ENCODE measurements at places on chromosomes 2 and 18.

- H3K27ac ChIP-seq, result no peak overlapping the region
- DNase-seq, result no peak
- no peaks in the 10 kb centered on the region for H3K36me3 ChIP-seq
- peaks cover 26% of the 10 kb centered on the region for H3K4me1 ChIP-seq
- H3K4me3 ChIP-seq, result no peak overlapping the region
Observed at GRCh38 chr2:15092691-15093090, 460.2 kb downstream of the LRATD1 start.

- H3K36me3 ChIP-seq, result no peaks in the 10 kb centered on the region
- no peak overlapping the region for H3K4me3 ChIP-seq
- H3K27ac ChIP-seq, result no peak overlapping the region
Observed at GRCh38 chr2:211498551-211499205, 942.3 kb downstream of the CPS1 start.

DNA sequence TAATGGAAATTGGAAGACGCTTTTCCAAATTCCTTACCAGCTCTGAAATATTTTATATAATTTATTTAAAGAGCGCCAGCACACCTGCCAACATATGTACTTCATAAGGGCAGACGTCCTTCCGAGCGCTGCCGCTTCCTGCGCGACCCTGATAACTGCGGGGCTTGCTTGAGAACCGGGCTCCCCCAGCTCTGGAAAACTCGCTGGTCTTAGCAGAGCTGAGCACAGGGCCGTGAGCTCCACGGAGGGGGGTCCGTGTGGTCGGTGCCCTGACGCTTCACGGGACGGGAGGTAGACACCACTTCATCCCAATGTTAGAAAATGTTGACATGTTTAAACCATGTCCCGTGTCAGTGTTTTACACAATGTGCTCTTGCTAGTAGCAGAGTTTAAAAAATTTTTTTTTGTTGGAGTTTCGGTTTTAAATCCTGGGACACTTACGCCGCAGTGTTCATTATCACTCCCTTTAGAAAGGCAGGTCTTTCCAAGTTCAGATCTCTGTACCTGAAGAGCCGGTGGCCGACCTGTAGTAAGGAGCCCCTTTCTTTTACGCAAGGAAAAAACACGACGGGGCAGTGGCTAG, 1.6 kb downstream of the NFATC1 start:
- H3K36me3 ChIP-seq, result peaks cover 13% of the 10 kb centered on the region
- H3K27ac ChIP-seq, result no peak overlapping the region
- H3K4me3 ChIP-seq, result peak overlapping the region; percentile 79
- H3K27me3 ChIP-seq, result peaks cover 28% of the 10 kb centered on the region
- peaks cover 11% of the 10 kb centered on the region for H3K4me1 ChIP-seq
- no peak for DNase-seq

DNA sequence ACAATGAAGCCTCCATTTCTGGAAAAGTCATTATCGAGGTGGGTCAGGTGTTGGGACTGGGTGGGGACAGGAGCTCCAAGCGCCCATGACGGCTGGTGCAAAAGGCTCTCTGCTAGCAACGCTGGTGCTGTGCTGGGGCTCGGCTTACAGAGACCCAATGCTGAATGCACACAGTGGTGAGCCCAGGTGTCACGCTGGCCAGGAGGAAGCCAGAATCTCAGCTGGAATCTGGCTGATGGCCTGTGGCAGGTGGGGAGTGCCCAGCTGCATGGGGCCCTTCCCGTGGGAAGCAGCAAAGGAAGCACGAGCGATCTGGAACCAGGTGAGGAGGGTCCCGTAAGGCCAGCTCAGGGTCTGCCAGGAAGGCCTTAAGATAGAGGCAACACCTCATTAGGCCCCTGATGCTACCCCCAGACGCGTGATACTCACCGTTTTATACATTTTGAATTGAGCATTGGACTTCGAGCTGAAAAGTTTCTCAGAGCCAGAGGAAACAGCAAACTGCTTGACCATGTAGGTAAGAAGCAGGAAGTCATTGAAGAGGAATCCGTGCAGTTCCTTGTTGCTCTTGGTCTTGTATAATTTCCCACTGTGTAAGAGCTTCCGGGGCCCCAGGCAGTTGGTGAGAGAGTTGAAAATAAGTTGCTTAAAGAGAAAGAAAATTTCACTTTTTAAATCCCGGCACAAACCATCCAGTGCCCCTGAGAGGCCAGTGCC, 34.7 kb downstream of the FAM228A start:
- H3K4me1 ChIP-seq, result peaks cover 27% of the 10 kb centered on the region
- DNase-seq, result no peak
- peaks cover 18% of the 10 kb centered on the region for H3K27me3 ChIP-seq
- peak overlapping the region; percentile 69 for H3K4me3 ChIP-seq
- H3K27ac ChIP-seq, result no peak overlapping the region

DNA sequence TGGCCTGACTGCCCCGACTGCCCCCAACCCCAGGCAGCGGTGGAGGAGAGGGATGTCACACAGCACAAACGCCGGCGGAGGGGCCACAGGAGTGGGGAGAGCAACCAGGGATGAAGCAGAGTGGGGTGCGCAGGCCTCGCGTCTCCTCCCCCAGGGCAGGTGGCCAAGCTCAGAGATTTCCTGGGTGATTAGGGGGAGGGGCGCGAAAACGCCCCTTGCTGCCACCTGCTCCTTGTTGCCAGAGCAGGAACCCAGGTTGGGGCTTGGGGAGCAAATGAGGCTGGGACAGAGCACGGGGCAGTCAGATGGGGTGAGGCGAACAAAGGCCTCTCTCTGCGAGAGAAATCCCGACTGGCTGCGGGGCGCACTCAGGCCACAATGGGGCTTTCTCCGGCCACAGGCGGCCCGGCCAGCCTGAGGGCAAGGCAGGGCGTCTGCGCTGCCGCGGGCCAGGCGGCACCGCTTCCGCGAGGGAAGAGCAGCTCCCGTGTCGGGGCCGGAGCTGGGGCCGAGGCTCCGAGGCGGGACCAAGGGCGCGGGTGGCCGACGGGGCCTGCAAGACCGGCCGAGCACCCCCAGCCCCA, 11.5 kb downstream of the TEX44 start:
- peak overlapping the region; percentile 80 for H3K27ac ChIP-seq
- no peak overlapping the region for H3K4me3 ChIP-seq
- no peak for DNase-seq
- peaks cover 12% of the 10 kb centered on the region for H3K27me3 ChIP-seq
- peaks cover 5% of the 10 kb centered on the region for H3K36me3 ChIP-seq
- peaks cover 10% of the 10 kb centered on the region for H3K4me1 ChIP-seq

DNA sequence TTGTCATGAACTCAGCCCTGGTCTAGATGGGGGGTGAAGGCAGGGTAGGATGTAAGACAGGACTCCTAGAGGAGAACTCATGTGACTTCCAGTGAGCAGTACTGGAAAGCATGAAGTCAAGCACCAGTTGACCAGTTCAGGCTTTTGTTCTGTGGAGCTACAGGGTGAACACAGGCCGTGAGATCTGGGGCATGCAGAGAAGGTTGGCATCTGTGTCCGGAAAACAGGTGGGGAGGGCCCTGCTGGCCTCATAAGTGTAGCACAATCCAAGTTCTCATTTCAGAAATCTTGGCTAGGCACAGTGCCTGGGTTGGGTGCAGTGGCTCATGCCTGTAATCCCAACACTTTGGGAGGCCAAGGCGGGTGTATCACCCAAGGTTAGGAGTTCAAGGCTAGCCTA, 50.9 kb upstream of the SPATS2L start:
- peaks cover 3% of the 10 kb centered on the region for H3K27me3 ChIP-seq
- peaks cover 7% of the 10 kb centered on the region for H3K4me1 ChIP-seq
- no peaks in the 10 kb centered on the region for H3K36me3 ChIP-seq
- no peak for DNase-seq
- H3K4me3 ChIP-seq, result no peak overlapping the region
- H3K27ac ChIP-seq, result no peak overlapping the region

GRCh38 chr2:239035997-239036731, 188.3 kb downstream of the TWIST2 start:
- H3K4me3 ChIP-seq, result no peak overlapping the region
- DNase-seq, result no peak
- H3K36me3 ChIP-seq, result no peaks in the 10 kb centered on the region
- H3K27ac ChIP-seq, result no peak overlapping the region
- peaks cover 4% of the 10 kb centered on the region for H3K27me3 ChIP-seq

- no peak overlapping the region for H3K27ac ChIP-seq
- peaks cover 13% of the 10 kb centered on the region for H3K27me3 ChIP-seq
- H3K4me1 ChIP-seq, result peaks cover 11% of the 10 kb centered on the region
- H3K36me3 ChIP-seq, result no peaks in the 10 kb centered on the region
- no peak overlapping the region for H3K4me3 ChIP-seq
Observed at GRCh38 chr2:19786408-19787058, 115.2 kb downstream of the TTC32 start.

- H3K27me3 ChIP-seq, result no peaks in the 10 kb centered on the region
- no peaks in the 10 kb centered on the region for H3K4me1 ChIP-seq
- no peak for DNase-seq
- no peak overlapping the region for H3K4me3 ChIP-seq
- H3K36me3 ChIP-seq, result no peaks in the 10 kb centered on the region
- no peak overlapping the region for H3K27ac ChIP-seq
Observed at GRCh38 chr2:176873403-176873802, 339.2 kb upstream of the HNRNPA3 start.

DNA sequence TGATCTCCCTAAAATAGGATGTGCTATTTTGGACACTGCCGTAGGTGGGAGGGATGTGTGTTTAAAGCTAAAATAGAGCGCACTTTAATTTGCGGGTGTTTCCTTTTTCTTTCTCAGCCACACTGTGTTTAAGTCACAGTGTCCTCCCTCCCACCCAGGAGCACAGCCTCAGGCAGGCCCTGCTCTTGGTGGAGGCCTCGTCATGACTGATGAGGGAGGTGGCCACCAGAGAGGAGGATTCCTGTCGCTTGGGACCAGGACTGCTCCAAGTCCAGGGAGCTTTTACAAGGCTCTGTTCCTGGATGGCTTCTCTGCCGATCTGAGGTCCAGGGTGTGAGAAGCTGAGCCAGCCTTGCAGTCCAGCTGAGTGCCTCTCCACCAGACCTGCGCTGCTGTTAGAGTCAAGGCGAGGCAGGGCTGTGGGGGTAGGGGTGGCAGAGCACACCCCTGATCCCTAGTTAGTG, 33.5 kb downstream of the INPP4A start:
- peaks cover 9% of the 10 kb centered on the region for H3K36me3 ChIP-seq
- H3K27ac ChIP-seq, result no peak overlapping the region
- no peak for DNase-seq
- no peak overlapping the region for H3K4me3 ChIP-seq
- H3K4me1 ChIP-seq, result peaks cover 26% of the 10 kb centered on the region

GRCh38 chr2:160368988-160369930, 124.3 kb downstream of the RBMS1 start:
- DNase-seq, result no peak
- peaks cover 18% of the 10 kb centered on the region for H3K36me3 ChIP-seq
- no peak overlapping the region for H3K4me3 ChIP-seq

GRCh38 chr18:4842751-4843150, 354.3 kb downstream of the AKAIN1 start:
- no peaks in the 10 kb centered on the region for H3K36me3 ChIP-seq
- peaks cover 10% of the 10 kb centered on the region for H3K4me1 ChIP-seq
- no peaks in the 10 kb centered on the region for H3K27me3 ChIP-seq
- no peak for DNase-seq

- DNase-seq, result no peak
- H3K27me3 ChIP-seq, result peaks cover 2% of the 10 kb centered on the region
- H3K4me1 ChIP-seq, result peaks cover 7% of the 10 kb centered on the region
- H3K4me3 ChIP-seq, result no peak overlapping the region
Observed at GRCh38 chr2:74191596-74192380, 6.6 kb upstream of the MTHFD2 start.

DNA sequence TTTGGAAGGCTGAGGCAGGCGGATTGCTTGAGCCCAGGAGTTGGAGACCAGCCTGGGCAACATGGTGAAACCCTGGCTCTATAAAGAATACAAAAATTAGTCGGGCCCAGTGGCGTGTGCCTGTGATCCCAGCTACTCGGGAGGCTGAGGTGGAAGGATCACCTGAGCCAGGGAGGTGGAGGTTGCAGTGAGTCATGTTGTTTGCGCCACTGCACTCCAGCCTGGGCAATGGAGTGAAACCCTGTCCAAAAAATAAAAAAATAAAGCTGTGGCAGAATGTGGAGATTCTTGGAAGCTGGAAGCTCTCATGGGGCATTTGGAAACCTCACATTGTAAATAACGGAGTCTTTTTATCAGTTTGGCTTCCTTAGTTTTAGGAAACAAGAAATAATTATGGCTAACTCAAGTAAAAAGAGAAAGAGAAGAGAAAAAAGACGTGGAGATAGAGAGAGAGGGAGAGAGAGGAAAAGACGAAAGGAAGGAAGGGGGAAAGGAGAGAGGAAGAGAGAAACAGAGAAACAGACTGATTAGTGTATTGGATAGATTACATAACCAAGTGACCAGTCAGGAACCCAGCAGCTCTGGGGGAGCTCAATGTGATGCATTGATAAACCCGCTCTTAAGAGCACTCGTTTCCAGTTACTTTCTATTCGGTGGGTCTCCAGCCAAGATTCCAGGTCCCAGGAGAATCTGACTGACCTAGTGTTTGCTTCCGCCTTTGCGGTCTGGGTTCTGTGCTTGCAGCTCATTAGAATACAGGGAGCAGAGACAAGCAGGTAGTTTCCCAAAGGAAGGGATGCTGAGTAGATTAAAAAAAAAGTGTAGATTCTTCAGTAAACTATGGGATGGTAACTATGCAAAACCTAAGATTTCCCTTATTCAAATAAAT, 1.1 kb upstream of the SPAST start:
- peaks cover 4% of the 10 kb centered on the region for H3K27me3 ChIP-seq
- peak overlapping the region; percentile 93 for H3K4me3 ChIP-seq
- H3K27ac ChIP-seq, result peak overlapping the region; percentile 94
- H3K36me3 ChIP-seq, result peaks cover 7% of the 10 kb centered on the region
- DNase-seq, result peak; percentile 21

DNA sequence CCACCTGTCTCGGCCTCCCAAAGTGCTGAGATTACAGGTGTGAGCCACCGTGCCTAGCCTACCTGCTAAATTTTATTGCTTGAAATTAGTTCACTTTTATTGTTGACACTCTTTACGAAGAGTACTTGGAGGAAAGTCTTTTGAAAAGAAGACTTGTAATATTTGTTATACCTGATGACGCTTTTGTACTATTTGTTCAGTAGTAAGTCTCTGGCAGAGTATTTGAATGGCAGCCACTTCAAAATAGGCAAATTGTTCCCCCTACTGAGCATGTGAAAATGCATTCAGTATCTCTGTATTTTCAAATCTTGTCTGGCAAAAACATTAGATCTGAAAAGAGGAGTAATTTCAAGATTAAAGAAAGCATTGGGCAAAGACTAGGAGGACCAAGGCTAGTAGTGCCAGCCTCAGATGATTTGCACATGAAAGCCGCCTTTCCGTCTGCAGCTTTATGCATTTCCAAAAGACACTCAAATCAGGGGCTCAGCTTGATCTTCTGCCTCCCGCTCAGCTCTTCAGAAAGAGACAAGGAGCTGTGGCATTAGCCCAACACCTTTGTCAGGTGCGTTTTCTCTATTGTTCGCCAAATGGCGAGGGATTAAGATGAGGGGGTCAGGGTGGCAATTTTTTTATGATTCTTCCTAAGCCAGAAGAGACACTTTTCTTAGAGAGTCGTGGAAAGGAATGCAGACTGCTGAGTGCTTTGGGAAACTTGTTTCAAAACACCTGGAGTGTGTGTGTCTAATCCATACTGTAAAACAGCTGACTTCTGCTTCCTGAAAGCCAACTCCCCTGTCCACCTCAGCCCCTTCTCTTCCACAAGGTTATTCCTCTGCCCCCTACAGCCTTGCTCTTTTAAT, 18.8 kb upstream of the FOXI3 start:
- no peak overlapping the region for H3K27ac ChIP-seq
- no peak overlapping the region for H3K4me3 ChIP-seq
- H3K36me3 ChIP-seq, result no peaks in the 10 kb centered on the region
- H3K27me3 ChIP-seq, result no peaks in the 10 kb centered on the region
- H3K4me1 ChIP-seq, result no peaks in the 10 kb centered on the region

- H3K4me3 ChIP-seq, result no peak overlapping the region
- no peaks in the 10 kb centered on the region for H3K4me1 ChIP-seq
- no peak for DNase-seq
- H3K27me3 ChIP-seq, result no peaks in the 10 kb centered on the region
Observed at GRCh38 chr2:222506230-222506935, 82.0 kb downstream of the SGPP2 start.

Measured in endothelial cell (in vitro differentiated cells).